Activated CD4-positive, alpha-beta T cell treated with anti-CD3 and anti-CD28 coated beads, Interleukin-10, Interleukin-2, amounts not matched to agents 100 ng/mL and 50 ng/mL, durations not matched to agents 16 hours and 8 hours (primary cell): ENCODE measurements at places on chromosomes 2 and 18.

DNA sequence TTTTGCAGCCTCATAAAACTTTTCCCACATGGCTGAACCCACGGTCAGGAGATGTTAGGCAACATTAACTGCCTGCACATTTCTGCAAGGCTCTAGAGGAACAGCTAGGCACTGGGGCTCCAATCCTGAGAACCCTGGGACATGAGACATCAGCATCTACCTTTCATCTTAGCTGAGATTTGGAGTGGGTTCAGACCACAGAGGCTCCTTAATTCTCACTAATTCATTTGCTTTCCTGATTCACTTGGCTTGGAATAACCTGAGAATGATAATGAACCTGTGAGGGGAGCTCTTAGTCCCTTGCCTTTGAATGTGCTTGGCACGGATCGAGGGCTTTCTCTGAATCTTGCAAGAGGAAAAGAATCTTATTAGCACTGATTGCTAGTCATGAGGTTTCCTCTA is 266.2 kb downstream of the FIGN start:
- DNase-seq = no peak

- no peak for DNase-seq
Observed at GRCh38 chr18:25795213-25795612, 295.2 kb downstream of the SS18 start.

- no peak for DNase-seq
Observed at GRCh38 chr2:128279009-128279408, 39.7 kb downstream of the HS6ST1 start.

DNA sequence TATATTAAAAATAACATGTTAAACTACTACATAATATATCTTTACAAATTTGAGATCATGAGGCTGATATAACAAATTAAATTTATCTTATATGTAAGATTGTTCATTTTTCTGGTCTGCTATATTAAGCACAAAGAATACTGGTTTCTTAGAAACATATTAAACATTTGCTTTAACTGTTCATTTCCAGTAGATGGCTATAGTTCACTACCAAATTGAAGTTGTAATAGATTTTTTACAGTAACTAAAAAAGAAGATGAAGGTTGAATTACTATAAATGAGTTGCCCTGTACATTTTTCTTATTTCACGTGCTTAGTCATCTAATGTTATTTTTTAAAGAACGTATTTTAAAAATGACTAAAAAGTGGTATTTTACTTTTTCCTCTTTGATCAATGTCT is 57.0 kb downstream of the ZNF407 start:
- DNase-seq = no peak

DNA sequence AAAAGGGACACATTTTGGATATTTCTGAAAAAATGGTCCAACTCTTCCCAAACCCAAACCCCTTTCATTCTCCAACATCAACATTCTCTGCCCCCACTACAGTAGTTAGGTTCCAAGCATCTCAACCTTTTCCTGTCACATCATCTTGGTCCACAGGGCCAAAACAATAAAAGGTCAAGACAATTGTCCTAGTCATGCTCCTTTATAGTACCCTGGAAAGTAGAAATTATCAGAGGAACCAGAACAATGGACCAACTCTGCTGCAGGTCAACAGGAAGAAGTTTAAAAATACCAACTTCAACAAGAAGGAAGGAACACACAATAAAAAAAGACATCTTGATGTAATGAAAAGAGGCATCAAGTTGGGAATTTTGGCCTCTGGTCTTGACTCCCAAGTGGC is 36.1 kb downstream of the CLASP1 start:
- no peak for DNase-seq

DNA sequence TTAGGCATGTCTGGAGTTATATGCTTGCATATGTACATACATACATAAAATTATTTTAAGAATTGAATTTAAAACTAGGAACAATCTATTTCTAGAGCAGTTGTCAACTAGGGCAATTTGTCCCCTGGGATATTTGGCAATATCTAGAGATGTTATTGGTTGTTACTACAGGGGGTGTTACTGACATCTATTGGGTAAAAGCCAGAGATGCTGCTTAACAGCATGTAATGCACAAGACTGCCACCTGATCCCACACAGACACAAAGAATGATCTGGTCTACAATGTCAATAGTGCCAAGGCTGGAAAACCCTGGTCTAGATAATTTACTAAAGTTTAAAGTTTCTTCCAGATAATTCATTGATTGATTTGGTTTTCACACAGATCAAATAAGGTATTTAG is 185.3 kb downstream of the NYAP2 start:
- no peak for DNase-seq

- DNase-seq = no peak
Observed at GRCh38 chr2:42073739-42074503, 26.1 kb downstream of the PKDCC start.

DNA sequence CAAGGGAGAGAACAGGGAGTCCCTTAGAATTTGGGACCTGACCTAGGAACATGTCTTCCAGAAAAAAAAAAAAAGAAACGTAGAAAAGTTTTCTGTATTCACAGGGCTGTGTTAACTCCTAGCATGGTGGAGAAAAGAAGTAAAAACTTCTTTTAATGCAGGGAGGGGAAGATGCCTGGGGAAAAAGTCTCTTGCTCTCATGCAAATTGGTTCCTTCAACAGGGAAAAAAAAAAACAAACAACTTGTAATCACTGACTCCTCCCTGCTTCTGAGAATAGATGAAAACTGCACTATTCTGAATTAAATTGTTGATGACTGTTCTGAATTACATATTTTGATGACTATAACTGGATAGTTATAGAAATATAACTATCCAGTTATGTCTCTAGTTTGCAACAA is 933.2 kb downstream of the TRIB2 start:
- no peak for DNase-seq

DNA sequence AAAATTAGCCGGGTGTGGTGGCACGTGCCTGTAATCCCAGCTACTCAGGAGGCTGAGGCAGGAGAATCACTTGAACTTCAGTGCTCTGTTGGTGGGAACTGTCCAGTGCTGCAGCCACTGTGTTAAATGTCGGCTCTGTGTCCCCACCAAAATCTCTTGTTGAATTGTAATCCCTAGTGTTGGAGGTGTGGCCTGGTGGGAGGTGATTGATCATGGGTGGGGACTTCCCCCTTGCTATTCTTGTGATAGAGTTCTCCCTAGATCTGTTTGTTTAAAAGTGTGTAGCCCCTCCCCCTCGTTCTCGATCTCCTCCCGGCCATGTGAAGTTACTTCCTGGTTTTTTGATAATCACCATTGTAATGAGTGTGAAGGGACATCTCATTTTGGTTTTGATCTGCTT is 9.8 kb upstream of the RPL31 start:
- DNase-seq = no peak

DNA sequence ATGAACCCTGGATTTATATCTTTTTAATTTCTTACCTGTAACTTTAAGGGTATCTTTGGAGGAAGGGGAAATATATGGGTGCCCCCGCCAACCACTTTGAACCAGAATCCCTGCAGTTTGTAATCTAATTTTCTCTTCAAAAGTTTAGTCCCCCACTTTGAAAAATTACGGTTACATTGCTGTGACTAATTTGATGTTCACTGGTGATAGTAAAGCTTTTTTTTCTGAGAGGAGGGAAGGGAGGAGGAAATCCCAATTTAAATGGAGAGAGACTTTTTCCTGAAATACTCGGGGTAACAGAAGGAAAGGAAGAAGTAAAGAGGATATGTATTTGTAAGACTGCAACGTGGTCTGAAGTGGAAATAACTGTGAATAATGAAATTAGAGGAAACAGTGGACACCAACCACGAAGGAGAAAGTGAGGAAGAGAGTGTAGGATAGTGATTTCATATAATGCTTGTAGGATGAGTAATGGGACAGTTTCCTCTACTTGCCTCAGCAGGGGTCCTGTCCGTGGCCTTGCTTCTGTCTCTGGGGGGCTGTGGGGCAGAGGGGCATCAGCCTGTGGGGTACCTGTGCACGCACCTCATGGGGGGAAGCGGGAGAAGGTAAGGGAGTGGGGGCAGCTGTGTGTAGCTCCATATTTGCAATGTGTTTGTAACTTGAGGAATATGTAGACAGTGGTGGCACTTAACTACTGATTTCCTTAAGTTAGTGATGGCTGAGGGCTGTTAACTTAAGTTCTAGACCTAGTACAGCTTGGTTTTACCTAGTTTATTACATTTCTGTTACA is 161.1 kb downstream of the LTBP1 start:
- DNase-seq = no peak

DNA sequence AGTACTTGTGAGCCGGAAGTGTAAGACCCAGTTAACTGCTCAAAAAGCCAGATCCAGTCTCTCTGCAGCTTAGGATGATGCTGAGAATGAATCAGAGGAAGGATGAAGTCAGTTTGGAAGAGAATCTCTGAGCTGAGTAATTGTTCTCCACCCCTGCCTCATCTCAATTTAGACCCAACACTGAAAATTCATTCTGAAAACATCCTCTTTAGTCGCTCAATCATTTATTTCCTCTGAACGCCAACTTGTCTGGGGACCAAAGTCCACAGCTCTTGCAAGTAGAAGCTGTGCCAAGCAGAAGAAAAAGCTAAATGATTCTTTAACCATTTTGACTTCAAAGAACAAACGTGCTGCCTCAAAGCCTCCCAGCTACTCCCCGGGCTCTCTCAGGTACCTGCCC is 177.1 kb upstream of the KLHL29 start:
- DNase-seq = no peak
